ENCODE measurements at places on chromosomes 3 and 15. TPM values are rescaled to one million over a fixed set of nuclear protein-coding genes. Genes with fewer than 3 reads are reported as not detected.

- DNase-seq: peak; percentile 47
These were observed 330.8 kb upstream of the AGTR1 start for GRCh38 chr3:148366743-148367410.

Gene SERP1
- total RNA-seq: 474 TPM

Gene KCNH8
- total RNA-seq: not detected

GRCh38 chr3:181753391-181753790 lies 41.7 kb downstream of the SOX2 start:
- DNase-seq: no peak
